Activated T-cell treated with anti-CD3 and anti-CD28 coated beads, Interleukin-2, amount 50 U/mL, for 1 hour (primary cell): ENCODE measurements at places on chromosomes 16 and 17.

- no peak for DNase-seq
These were observed 92.9 kb downstream of the YPEL2 start for GRCh38 chr17:59424331-59424730.

GRCh38 chr16:23334457-23334853 lies 32.4 kb downstream of the SCNN1B start:
- no peak for DNase-seq

DNA sequence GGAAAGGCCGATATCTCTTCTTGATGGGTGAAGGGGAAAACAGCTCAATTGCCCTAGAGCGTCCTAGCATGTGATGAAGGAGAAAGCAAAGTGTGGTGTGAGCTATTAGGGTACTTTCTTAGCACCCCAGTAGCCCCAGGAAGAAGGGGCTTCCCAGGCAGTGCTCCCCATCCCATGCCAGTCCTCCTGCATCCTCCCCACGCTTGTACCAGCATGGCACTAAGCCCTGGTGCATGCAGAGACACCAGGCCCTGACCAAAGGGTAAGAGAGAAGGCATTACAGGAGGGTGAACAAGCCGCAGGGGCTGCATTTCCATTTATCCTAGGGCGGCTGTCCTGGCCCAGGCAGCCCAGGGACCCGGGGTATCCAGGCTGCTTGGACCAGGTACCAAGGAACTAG lies 3.1 kb downstream of the CYB561 start:
- DNase-seq = no peak

DNA sequence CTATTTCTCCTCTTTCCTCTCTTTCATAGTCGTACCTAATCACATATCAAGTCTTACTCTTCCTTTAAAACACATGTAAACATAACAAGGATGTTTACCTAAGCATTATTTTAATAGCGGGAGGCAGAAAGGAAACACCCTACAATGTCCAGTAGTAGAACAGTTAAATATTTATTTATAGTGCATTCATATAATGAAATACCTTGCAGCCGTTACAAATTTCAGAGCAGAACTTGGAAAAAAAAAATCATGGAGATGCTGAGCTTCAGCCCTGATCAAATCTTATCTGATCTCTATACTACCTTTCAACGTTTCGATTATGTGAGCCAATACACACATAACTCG lies 39.6 kb downstream of the GRB2 start:
- DNase-seq = no peak

DNA sequence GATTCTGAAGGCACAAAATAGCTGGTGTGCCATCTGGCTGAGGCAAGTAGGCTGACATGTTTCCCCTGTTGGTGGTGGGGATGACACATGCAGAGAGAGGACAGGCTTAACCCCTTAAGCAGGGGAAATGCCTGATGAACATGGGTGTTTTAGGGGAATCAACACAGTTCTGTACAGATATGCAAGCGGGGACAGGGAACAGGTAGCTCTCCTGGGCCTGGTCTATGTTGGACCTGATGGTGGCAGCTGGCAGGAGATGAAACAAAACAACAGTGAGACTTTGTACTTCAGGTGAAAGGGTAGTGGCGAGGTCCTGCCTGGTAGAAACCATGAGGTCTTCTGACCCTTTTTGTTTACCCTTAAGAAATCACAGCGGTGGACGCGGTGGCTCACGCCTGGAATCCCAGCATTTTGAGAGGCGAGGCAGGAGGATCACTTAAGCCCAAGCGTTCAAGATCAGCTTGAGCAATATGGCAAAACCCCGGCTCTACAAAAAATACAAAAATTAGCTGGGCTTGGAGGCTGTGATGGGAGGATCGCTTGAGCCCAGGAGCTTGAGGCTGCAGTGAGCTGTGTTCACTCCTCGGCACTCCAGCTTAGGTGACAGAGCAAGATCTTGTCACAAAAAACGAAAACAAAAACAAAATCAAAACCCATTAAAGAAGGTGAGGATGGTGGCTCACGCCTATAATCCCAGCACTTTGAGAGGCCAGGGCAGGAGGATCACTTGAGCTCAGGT lies 10.5 kb downstream of the OR1F1 start:
- no peak for DNase-seq

DNA sequence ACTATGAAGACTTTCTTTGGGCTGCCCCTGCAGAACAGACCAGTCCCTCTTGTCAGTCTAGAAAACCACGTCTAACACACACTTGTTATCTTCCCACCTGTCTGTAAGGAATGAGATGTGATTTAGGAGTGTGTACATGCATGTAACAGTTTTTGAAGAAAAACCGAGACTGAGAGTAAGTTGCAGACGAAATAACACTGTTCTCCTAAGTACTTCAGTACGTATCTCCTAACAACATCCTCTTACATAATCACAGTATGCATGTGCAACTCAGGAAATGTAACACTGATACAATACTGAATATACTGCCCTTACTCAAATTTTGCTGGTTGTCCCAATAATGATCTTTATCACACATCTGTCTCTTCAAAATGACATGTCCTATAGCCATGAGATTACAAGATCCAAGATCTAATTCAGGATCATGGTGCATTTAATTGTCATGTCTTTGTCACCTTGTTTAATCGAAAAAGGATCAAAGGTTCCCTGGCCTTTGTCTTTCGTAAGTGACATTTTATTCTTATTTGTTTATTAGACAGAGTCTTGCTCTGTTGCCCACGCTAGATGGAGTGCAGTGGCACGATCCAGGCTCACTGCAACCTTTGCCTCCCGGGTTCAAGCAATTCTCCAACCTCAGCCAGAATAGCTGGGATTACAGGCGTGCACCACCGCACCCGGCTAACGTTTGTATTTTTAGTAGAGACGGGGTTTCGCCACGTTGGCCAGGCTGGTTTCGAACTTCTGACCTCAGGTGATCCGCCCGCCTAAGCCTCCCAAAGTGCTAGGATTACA lies 25.6 kb downstream of the CREBBP start:
- no peak for DNase-seq

- no peak for DNase-seq
These were observed 26.7 kb upstream of the ITGB4 start for GRCh38 chr17:75694536-75694935.

DNA sequence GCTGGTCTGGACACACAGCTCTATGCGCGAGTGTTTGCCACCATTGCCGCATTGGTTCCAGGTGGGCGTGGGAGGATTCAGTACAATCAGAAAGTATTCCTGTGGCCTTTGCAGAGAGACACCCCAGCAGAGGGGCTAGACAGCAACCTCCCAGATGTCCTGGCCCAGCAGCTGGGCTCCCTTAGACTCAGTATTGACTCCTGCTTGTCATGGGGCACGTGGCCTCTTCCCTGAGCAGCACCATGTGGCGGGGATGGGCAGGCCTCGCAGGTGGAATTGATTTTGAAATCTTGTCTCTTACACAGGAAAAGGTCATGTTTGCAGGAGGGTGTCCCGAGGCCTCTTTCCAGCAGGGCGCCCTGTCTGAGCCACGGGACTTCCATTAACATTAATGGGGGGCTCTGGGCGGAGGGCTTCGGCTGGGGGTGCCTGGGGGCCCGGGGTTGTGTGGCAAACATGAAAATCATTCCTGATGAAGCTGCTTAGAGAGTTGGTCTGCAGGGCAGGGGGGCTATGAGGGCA lies 96.4 kb downstream of the C16orf78 start:
- DNase-seq = peak; percentile 9

- DNase-seq = no peak
These were observed 310.1 kb downstream of the C16orf95 start for GRCh38 chr16:87006789-87007745.

DNA sequence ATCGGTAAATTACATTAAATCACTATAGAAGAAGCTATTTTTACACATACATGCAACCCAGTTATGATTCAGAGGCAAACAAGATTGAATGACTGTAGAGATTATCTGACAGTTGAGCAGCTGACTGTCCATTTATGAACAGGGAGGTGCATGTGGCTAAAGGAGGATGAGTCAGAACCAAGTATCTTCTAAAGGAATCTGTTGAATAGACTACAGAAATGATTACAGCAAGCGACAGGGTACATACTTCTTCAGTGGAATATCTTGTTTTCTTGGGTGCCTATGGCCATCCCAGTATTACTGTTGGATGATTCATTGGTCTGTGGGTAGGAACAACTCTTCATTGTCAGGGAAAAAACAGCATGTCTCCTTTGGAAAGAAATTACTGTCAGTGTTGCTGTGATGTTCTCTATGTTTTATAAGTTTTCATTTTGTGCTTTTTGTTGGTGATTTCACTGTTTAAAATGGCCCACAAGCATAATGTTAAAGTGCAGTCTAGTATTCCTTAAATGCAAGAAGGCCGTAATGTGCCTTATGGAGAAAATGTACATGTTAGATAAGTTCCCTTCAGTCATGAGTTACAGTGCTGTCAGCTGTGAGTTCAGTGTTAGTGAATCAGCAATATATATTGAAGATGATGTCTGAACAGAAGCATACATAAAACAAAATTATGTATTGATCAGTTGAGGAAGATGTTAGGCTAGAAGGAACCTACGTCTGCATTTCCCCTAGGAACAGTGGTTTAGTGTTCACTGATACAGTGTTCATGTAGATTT lies 27.0 kb downstream of the CBFB start:
- DNase-seq = no peak

GRCh38 chr16:51821527-51821926 lies 670.5 kb upstream of the SALL1 start:
- DNase-seq = no peak
